T-helper 9 cell (primary cell): ENCODE measurements at places on chromosomes 16 and 17.
A peak's percentile ranks its signal among the peaks of the same experiment; 100 is the strongest.

- no peak for DNase-seq
Observed at GRCh38 chr16:65384441-65384840, 262.6 kb upstream of the CDH11 start.

DNA sequence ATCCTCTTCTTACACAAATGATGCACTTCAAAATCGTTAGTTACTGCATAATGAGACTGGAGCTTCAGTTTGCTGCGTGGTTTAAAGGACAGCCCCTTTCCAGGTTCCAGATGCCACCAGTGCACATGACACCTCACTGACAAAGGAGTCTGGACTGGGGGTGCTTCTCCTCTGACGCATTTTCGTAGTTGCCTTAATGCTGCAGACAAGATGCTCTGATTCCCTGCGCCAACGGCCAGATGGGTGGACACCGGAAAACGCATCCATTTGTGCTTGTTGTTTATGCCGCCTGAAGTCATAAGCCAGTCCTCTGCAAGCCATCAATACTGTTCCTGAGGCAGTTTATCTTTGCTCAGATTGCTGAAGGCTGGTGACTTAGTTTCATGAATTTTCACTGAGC is 16.0 kb downstream of the FBXO31 start:
- no peak for DNase-seq

DNA sequence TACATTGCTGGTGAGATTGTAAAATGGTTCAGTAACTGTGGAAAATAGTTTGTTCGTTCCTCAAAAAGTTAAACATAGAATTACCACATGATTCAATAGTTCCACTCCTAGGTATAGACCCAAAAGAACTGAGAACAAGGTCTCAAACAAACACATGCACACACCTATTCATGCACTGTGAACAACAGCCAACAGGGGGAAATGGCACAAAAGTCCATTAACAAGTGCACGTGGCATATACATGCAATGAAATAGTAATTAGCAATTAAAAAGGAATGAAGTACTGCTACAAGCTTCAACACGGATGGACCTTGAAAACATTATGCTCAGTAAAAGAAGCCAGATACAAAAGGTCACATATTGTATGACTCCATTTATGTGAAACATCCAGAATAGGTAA is 23.8 kb downstream of the SDK2 start:
- DNase-seq: no peak

- no peak for DNase-seq
Observed at GRCh38 chr16:11107780-11108465, 148.1 kb downstream of the SOCS1 start.

DNA sequence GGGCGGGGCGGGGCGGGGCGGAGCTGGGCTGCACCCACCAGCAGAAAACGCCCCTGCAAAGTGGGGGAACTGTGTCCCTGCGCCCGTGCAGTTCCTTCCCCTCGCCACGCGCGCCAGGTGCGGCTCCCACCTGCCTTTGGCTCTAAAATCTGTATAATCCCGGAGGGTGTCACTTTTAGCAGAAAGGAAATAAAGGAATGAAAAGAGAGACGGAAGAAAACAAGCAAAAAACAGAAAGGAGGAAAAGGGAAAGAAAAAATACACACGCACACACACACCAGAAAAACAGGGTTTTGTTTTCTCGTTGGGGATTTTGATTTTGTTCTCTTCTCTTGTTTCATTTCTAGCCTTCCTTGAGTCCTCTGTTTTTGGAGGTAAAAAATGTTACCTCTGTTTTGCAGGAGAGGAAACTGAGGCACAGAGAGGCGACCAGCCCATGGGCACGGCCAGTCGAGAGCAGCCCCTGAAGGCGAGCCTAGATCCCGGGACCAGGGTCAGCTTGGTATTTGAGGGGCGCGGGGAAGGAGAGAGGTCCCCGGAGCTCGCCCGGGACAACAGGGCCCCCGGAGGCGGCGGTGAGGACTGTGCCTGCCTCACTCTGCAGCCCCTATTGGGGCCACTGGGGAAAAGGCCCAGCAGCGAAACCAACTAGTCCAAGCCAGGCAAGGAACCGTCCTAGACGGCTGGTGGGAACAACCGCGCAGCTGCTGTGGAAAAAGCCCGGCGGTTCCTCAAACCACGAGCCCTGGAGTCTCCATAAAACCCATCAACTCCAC is 594 bp upstream of the CARHSP1 start:
- DNase-seq: no peak

DNA sequence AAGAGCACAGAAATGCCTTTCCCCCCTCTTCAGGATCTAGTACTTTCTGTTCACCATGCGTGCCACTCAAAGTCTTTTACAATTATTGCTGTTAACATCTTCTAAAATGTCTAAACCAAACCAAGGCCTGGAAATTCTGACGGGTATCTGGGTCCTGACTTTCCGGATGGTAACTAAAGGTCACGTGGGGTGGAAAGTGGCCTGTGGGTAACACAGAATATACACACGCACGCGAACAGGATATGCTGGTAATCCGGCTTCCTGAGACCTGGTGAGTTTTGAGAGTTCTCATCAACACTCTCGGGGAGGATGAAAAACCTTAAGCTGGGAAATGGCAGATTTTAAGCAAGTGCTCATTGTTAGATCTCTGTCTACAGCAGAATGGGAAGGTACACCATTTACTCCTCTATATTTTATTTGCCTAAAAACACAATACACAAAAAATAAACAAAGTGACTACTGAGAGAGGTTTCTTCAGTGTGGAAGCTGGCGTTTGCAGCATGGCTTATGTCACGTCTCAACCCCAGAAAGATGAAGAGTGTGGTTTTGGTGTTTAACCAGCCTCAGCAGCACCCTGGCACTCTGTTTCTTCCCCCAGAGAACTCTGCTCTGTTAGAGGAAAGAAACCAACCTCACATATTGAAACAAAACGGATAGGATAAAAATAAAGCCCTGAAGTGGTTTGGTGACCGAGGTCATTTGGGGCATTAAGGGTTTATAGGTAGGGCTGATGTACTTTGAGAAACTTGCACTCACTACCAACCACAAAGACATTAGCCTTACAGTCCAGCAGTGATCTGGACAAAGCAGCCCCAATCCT is 37.3 kb downstream of the SMG6 start:
- peak; percentile 70 for DNase-seq

DNA sequence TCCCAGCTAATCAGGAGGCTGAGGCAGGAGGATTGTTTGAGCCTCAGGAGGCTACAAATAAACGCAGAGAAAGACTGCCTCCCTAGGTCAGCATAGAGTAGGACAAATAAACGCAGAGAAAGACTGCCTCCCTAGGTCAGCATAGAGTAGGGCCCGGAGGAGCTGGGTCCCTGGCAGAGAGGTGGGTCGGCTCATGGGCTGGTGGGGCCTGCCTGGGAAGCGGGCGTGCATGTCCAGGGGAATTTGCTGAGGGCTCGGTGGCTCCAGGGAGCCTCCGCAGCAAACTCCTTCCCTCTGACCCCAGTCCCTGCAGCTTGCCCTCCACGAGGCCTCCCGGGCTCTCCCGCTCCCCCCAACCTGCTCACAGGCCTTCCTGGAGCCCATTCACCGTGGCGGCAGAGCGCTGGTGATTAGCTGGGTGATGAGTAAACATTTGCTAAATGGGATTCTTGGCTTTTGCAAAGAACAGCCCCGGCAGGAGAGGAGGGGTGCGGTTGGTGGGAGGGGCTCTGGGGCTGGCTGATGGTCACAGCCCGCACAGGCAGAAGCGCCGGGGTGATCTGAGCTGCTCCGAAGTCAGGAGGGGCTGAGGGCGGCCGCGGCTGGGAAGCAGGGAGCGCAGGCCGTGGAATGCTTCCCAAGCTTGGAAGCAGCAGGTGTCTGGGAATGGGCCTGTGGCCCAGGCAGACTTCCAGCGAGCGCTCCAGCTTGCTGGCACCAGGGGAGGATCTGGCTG is 93.1 kb downstream of the RTN4RL1 start:
- no peak for DNase-seq

DNA sequence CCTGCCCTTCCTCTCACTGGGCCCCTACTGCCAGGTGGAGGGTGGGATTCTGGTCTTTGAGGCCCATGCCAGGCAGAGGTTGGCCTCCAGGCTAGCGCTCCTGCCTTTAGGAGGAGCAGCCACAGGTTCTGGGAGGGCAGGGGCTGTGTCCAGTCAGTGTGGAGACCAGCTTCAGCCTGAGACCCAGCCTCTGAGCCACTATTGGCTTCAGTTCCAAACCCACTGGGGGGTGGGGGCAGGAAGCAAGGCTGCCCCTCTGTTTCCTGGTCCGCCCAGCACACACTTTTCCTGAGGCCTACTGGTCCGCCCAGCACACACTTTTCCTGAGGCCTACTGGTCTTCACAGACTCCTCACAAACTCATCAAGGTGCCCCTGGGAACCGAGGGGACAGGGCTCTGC is 16.4 kb downstream of the SLC5A10 start:
- no peak for DNase-seq

DNA sequence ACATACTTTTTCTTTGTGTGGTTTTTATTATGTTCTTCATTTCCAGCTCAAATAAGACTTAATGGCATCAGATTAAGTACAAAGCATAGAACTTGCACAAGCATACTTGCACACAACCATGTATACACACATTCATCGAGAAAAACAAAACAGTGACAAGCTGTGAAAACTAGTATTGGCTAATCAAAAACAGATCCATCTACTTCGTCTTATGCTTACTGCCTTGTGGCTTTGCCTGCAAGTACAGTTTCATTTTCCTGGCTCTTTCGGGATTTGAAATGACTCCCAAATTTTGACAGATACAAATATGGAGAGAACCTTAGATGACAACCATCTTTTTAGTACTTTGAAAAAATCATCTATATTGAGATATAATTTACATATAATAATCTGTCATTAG is 338.3 kb downstream of the BCAS3 start:
- DNase-seq: no peak

- DNase-seq: no peak
Observed at GRCh38 chr17:82876602-82877379, 37.0 kb upstream of the ZNF750 start.

DNA sequence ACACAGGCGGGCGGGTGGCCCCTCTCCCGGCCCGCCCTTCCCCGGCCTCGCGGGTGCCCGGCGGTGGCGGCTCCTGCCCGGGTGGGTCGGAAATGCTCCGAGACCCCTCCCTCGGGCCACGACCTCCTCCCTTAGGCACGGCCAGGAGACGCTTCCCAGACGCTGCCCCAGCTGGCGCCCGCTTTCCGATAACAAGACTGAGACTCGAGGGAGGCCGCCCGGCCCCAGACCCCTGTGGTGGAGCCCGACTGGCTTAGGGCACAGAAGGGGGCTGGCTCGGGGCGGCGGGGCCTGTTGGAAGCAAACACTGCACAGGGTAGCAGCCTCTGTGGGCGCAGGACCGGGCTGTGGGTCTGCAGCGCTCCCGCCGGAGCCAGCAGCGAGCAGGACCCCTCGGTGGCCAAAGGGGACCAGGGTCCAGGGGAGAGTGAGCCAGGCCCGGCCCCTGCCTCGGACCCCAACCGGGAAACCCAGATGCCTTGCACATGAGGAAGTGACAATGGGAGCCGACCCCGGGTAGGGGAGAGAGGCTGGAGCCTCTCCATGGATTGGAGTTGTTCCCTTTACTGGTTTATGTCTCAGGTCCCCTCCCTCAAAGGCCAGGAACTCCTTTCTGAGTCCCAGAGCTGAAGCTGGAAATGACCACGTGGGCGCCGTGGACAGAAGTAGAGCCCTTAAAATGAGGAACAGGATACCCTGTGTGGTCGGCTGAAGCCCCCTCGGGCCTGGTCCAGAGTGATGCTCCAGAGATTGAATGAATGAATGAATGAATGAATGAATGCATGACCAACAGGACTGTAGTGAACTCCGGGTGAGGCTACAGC is 19.8 kb upstream of the ADCY7 start:
- no peak for DNase-seq

DNA sequence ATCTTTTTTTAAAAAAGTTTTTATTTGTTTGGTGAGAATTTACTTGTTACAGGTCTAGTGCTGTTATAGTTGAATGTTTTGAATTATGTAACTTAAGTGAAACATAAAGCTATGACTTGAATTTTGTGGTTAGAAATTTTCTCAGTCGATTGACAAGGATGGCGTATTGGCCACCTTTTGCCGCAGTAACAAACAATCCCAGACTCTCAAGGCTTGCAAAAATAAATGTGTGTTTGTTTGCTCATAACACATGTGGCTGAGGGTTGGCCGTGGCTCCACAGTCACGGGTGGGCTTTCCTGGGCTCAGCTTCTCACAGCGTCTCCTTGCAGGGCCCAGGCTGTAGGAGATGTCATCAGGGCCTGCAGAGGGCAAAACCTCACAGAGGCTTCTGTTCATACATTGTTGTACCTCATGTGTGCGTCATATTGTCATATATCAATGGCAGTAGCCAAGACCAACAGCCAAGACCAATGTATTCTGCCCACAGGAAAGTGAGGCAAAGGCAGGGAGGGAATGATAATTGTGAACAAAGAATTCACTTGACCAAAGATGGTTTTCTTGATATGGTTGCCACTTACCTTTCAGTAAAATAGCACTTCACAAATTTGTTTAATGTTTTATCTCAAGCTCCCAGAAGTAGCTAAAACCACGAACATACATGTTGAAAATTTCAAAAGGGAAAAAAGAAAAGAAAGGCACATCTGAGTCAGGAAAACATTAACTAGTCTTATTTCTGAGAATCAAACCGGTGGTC is 93.5 kb downstream of the WWOX start:
- no peak for DNase-seq

DNA sequence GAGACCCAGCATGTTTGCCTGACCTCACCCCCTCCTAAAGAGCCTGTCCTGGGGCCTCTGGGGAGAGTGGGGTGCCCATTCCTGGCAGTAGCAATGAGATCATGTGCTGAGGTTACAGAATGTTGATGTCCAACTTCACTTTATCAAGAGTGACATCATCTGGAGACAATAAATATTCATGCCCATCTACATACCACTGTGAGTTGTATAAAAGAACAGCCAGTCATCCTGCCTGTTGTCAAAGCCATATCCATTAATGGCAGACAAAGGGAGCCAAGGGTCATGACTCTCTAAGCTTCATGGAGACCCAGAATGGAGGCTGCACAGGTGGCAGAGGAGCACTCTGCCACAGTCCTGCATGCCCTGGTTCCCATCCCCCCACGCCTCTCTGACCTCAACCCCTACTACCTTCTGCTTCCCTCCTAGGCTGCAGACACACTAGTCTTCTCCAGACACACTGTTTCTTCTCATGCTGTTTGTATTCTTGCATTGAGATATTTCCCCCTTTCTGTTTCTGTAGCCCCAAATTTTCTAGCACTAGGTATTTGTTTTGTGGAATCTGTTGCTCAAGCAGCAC is 27.1 kb downstream of the SHISA6 start:
- DNase-seq: no peak

GRCh38 chr16:24424364-24424763 is 115.0 kb upstream of the RBBP6 start:
- no peak for DNase-seq

DNA sequence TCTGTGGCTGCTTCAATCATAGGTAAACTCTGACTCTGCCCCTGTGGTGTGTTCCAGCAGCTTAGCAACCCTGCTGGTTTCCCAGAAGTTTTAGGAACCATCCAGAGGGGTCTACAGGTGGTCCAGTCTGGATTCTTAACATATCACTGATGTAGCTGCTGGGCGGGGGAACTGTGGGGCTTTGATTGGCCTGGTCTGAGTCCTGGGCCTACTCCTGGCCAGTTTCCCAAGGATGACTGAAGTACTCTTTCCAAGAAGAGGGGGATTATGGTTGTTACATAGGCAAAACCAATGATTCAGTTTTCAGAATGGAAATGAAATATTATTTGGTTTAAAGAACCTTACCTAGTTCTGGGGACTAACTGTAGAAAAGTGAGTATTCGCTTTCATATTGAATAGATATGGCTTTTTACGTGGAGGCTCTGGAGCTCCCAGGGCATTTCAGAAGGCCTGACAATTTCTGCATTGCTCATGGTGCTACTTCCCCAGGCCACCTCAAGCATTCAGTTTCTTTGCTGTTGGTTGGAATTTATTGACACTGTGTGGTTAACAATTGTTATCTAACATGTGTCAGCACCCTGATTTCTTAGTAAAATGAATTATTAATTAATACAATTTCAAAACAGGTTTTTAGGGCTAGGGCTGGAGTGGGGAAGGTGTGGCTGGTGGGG is 38.4 kb downstream of the EPN2 start:
- no peak for DNase-seq
